ENCODE measurements at places on chromosomes 12 and 14.

DNA sequence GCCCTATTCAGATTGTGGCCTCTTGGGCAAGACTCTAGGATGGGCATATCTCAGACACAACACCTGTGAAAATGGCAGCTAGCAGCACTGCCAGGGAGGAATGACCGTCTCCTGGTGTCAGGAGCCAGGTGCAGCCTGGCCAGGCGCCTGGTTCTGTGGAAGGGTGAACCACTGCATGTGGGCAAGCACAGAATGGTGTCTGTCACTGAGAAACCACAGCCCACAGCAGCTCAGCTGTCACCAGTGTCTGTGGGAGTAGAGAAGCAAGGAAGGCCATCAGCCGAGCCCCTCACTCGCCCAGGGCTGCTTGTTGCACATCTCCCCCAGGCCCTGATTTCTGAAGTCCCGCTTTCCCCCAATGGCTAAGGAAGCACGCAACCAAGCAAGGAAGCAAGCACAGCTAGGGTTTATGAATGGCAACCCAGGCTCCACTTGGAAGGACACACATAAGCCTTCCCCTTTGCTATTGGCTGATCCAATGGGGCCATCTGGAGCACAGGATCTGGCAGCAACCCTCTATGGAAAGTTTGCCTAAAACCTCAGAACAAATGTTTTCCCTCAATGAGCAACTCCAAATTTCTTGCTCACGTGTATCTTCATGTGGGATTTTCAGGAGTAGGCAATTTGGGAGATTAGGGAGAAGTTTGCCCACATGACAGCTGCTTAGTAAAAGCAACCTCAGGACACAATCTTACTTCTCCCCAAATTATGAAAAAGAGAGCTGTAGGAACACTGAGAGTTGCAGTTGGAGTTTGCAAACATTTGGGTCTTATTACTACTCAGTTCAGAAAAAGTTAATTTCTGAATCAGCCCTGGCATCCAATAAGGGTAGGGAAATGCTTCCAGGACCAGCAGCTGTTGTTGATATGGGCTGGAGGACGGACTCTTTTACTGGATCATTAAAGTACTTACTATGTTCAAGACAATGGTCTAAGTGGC lies 44.7 kb downstream of the GPHB5 start:
- DNase-seq: no peak

GRCh38 chr12:14997998-14998397 lies 25.2 kb downstream of the PDE6H start:
- DNase-seq: no peak

DNA sequence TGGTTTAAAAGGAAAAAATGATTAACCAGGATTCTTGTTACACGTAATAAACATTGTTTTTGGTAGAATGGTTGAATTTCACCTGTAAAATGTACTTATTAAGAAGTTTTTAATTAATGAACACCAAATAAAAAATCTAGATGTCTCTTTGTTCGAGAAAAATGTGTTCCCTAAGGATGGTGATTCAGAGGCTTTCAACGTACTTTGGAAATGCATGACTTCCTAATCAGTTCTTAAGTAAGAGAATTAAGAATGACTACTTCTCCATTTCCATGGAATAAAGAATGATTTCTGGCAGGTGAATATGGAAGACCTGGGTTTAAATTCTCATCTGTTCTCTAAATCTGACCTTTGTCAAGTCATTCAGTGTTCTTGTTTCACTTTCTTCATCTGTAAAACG lies 428.6 kb downstream of the KCNH5 start:
- DNase-seq: no peak

- no peak for DNase-seq
These were observed 53.2 kb downstream of the AMN start for GRCh38 chr14:102975662-102976061.

GRCh38 chr12:63318313-63318712 lies 167.3 kb upstream of the AVPR1A start:
- DNase-seq: no peak

GRCh38 chr12:57983146-57983857 lies 41.9 kb downstream of the ATP23 start:
- DNase-seq: peak; percentile 1

DNA sequence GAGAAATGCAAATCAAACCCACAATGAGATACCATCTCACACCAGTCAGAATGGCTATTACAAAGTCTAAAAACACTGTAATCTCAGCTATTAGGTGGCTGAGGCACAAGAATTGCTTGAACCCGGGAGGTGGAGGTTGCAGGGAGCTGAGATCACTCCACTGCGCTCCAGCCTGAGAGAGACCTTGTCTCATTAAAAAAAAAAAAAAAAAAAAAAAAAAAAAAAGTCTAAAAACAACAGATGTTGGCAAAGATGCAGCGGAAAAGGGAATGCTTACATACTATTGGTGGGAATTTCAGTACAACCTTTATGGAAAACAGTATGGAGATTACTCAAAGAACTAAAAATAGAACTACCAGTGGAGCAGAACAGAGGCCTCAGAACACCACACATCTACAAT lies 19.0 kb upstream of the ATF7 start:
- no peak for DNase-seq

GRCh38 chr14:50875359-50876070 lies 3.7 kb downstream of the ABHD12B start:
- peak; percentile 47 for DNase-seq

GRCh38 chr14:76191297-76191696 lies 39.6 kb downstream of the GPATCH2L start:
- no peak for DNase-seq

DNA sequence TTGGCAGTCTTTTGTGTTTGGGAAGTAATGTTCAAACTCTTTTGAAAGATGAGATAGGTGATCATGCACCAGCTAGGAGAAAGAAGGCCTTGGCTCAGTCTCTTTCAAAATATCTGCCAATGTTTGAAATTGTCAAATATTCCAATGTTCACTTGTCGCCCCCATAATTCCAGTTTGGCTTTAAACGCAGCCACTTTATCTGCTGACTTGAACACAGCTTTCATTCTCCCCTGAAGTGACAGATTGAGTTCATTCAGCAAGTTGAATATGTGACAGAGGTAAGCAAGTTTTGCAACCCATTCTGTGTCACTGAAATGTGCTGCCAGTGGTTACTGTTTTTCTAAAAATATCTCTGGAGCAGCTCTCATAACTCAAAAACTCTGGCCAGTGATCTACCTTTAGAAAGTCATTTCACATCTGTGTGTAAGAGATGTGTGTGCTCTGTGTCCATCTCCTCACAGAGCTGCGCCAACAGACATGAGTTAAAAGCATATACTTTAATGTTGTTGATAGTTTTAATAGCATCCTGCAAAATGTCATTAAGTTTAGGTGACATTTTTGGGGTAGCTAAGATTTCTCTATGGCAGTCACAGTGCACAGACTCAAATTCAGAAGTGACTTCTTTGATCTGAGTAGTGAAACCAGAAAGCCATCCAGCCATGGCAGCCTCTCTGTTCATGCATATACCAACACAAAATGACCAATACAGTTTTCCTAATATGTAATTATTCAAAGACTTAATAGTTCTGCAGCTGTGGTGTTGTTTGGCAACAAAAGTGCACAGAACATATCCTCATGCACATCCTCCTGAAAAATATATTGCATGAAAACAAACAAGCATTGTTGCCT lies 614.3 kb upstream of the MIS18BP1 start:
- no peak for DNase-seq

DNA sequence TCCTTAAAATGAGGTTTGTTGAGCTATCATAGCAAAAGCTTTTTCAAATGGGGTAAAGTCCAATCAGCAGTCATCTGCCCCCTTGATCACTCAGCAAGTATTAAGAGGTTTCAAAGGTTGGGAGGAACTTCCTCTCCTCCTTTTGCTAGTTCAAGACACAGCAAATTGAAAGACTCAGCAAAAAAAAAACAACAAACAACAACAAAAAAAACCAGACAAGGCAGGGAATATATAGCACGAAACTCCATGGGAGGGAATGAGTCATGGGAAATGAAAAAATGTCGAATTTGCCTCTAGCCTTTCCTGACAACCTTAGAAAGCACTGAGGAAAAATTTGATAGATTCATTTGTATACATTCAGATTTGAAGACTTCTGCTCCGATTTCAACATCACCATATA lies 1.6 kb upstream of the SLC7A8 start:
- DNase-seq: no peak

GRCh38 chr14:90616881-90617280 lies 199.3 kb downstream of the TTC7B start:
- DNase-seq: no peak

- DNase-seq: no peak
These were observed 77.4 kb downstream of the TMTC1 start for GRCh38 chr12:29706311-29706710.

DNA sequence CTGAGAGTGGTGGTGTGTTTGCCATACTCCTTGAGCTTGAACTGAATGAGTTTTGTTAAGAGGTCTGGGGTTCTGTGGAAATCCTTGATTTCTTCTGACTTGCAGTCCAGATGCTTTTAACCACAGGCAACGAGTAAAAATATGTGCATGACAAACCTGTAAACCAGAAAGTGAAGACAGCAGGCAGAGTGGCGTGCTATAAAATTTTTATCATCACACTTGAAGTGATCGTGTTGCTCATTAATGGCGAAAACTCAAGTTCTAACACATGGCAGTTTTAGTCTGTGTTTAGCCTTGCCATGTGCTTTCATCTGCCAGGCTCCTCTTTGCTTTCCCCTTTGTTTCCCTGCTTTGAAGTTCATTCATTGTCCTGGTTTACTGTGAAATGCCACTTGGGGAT lies 28.0 kb downstream of the TXNRD1 start:
- no peak for DNase-seq

DNA sequence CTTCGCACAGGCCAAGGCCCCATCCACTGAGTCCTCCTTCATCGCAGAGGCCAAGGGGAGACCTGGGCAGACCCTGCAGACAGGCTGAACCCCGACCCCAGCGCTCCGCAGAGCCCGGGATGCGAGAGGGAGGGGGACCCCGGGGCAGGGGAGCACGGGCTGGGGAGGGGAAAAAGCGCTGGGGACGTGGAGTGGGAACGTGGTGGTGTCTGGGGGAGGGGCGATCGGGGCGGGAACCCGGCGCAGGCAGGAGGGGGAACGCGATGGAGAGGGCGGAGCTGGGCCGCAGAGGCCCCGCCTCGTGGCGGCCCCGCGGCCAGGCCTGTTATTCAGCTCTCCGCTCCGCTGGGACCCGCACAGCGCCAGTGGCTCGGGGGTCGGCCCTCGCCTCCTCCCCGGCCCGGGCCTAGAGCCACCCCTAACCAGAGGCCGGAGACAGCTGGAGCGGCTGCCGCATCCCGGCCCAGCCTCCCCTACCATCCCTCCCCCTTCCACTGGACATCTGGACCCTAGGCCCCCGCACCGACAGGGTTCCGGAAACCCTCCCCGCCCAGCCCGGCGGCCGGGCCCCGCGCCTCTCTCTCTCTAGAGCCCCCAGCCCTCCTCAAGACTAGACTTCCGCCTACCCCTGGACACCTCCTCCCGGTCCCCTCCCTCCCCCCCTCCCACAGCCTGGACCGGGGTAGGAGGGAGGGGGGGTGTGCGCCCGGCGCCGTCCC lies at the start of gene ARHGEF25:
ARHGEF25 (plus strand) TSS at position 328 of the 719 bp plus-strand sequence. CDS start 460 bp downstream, outside the sequence.
- DNase-seq: no peak

DNA sequence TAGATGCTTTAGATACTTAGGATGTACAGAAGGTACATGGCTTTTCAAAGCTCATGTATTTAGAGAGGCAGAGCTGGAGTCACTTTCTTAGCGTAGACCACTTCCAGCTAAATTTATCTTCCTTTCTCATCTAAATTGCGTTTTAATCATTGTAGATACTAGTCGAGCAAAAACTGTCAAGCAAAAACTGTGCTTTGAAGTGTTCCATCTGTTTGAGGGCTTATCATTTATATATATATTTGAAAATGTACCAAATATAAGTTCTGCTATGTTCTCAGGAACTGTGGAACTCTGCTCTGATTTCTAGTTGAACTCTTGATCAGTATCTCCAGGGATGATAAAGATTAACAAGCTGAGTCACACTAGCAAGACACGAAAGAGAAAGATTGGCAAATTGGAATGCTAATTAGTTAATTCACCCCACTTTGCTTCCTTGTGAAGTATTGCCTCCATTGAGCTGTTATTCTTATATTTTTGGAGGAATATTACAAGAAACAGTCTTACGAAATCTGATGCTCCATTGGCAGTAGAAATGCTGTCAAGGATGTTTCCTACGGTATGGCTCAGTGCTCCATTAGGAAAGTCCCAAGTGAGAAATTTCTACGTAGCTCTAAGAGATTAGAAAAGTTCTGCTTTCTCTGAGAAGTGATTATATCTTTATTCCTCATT lies 310.7 kb downstream of the AEBP2 start:
- no peak for DNase-seq

- peak; percentile 14 for DNase-seq
These were observed 1.8 kb downstream of the GALNT9 start for GRCh38 chr12:132327336-132328171.

- DNase-seq: no peak
These were observed 54.4 kb downstream of the ARL6IP4 start for GRCh38 chr12:123034865-123035264.

- DNase-seq: no peak
These were observed 57.5 kb downstream of the PLEKHA5 start for GRCh38 chr12:19186722-19187661.

DNA sequence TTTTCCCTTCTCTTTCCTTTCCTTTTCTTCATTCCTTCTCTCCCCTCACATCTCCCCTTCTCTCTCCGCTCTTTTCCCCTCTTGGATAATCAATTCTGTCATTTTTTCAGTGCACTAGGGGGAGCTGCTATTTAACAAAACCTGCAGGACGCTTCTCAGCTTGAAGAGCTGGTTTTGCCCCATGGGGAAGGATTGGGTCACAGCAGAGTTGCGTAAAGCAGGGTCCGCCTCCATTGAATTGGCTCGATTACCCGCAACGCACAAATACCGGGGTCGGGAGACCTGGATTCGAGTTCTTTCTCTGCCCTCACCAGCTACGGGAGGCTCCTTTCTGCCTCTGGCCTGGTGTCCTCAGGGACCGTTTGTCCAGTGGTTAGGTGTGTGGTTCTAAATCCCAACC lies 42.1 kb upstream of the CHGA start:
- no peak for DNase-seq

GRCh38 chr14:91396959-91397815 lies 20.4 kb downstream of the CCDC88C start:
- peak; percentile 61 for DNase-seq

- no peak for DNase-seq
These were observed 9.3 kb downstream of the EIF5 start for GRCh38 chr14:103343164-103343879.

DNA sequence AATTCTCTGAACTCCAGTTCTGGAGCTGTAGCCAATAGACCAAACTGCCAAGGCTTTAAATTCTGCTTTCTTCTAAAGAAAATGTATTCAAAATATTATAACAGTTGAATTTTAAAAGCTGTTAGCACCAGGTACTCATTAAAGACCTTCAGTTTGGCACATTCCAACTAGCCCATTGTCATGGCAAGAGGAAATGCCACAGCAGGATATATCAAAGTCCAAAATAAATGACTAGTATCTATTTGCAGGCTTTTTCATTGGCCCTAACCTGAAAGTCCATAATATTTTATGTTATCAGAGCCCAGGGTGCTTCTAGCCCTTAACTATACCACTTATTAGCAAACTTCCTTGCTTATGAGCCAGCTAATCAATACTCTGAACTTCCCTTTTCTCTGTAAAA lies 3.1 kb upstream of the RIC8B start:
- no peak for DNase-seq

Data from naive thymus-derived CD4-positive, alpha-beta T cell (primary cell).